Smooth muscle cell of trachea (primary cell): ENCODE measurements at places on chromosomes 3 and 15. TPM values are rescaled to one million over a fixed set of nuclear protein-coding genes. Genes with fewer than 3 reads are reported as not detected.

Gene FANCD2OS
- not detected in 2 replicates for total RNA-seq

Gene ITIH4
- 0.44 and 3.3 TPM in 2 replicates for total RNA-seq

Gene IQCF5
- total RNA-seq = not detected in 2 replicates

Gene MUC13
- total RNA-seq = not detected in 2 replicates

Gene ROPN1
- total RNA-seq = not detected in 2 replicates

Gene CRTAP
- total RNA-seq = 257 and 507 TPM in 2 replicates

Gene IL1RAP
- total RNA-seq = 5.1 and 7.9 TPM in 2 replicates
